Retina (tissue), 1 donor: ENCODE measurements at places on chromosomes 7 and 10.

GRCh38 chr10:8767591-8767990, 713.1 kb downstream of the GATA3 start:
- DNase-seq: no peak

- DNase-seq: no peak
Observed at GRCh38 chr10:31953080-31953479, 24.4 kb upstream of the ARHGAP12 start.

DNA sequence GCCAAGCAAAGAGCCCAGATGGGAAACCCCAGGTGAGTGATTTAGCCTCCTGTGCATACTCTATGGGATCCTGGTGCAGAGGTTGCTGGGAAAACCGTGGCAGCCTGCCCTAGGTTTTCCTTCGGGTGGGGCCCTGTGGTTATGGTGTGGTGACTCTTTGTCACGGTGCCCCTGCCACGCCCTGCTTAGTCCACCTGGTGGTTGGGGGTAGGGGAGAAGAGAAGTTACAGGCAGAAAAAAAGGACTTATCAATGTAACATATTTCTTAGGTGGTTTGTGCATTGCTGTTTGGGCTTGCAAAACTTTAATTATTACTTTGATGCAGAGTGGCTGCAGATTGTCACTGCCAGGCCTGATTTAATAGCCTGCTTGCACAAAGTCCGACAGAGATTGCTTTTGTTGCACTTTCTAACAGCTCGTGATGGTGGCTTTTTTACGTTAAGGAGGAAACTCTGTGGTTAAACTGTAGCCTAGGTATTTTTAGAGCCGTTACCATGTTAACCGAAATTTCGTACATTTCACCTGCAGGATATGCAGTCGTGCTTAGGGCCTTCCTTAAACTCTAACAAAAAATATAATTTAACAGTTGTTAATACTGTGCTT, 197.4 kb downstream of the RNLS start:
- no peak for DNase-seq

- no peak for DNase-seq
Observed at GRCh38 chr10:11909618-11910017, 86.5 kb downstream of the PROSER2 start.

- peak; percentile 47 for DNase-seq
Observed at GRCh38 chr10:80070057-80070456, 8.4 kb upstream of the TMEM254 start.

DNA sequence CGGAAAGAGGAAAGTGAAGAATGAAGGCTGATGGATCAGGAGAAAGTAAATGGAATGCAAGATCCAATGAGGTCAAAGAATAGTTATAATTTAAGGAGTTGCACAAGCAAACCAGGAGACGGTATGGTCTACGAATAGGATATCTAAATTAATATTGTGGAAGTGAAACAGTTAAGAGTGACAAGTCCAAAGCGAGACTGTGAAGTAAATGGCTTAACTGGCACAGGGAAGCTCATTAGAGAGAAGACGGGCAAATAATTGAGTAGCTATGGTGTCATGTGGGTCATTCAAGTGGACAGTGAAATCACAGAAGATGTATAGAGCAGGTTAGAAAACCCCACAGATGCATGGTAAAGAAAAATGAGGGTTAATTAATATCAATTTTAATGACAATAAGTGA, 3.2 kb downstream of the CYP51A1 start:
- no peak for DNase-seq

- no peak for DNase-seq
Observed at GRCh38 chr7:74129887-74130286, 44.3 kb upstream of the EIF4H start.
